ENCODE measurements at places on chromosomes 7 and 10.

GRCh38 chr7:70512761-70513160 lies 619.2 kb upstream of the GALNT17 start:
- DNase-seq, result no peak

DNA sequence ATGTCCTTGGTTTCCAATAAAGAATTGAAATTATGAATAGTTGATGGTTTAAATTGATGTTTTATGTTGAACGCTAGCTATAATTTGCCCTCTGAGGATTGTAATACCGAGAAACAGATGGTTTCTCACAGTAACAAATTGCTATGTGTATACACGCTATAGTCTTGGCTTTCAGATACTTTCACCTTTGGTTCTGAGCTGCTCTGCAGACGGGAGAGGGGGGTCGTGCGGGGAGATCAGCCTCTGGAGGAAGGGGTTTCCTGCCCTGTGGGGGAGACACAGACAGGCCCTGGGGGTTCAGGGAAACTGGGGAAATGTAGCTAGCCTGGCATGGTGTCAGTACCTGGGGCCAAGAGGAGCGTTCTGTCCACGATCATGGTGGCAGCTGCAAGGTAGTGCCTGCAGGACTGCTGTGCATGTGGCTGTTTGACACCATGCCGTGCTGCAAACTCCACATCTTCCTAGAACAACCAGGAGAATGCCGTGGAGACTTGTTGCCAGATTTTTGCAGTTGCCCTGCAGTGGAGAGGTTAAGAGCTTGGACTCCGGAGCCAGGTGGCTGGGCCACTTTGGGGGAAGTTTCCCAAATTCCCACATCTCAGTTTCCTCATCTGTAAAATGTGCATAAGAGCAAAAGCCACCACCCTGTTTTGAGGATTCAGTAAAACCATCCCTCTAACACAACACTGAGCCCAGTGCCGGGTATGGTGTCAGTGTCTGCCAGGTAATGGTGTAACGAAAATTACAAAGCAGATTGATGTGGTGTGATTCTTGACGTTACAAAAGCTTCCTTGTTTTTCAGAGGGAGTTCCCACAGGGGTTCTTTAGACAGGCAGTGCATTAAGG lies 167.9 kb downstream of the CUX1 start:
- peak; percentile 90 for DNase-seq

DNA sequence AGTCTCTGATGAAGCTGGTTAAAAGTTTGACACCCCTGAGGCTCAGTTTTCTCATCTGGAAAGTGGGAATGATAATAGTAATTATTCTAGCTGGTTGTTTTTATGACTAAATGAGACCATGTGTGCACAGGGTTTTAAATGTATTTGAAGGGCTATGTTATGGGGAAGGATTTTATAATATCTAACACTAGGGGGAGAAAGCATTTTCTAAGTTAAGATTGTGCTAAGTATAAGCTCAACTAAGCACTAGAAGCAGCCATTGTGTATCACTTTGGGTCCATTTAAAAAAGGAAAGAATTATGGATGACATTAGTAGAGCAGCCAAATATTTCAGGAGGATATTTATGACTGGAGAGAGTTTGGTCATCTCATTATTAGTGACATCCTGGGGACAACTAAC lies 49.5 kb upstream of the CREB5 start:
- no peak for DNase-seq

- no peak for DNase-seq
Observed at GRCh38 chr7:15929411-15929810, 242.9 kb upstream of the MEOX2 start.

DNA sequence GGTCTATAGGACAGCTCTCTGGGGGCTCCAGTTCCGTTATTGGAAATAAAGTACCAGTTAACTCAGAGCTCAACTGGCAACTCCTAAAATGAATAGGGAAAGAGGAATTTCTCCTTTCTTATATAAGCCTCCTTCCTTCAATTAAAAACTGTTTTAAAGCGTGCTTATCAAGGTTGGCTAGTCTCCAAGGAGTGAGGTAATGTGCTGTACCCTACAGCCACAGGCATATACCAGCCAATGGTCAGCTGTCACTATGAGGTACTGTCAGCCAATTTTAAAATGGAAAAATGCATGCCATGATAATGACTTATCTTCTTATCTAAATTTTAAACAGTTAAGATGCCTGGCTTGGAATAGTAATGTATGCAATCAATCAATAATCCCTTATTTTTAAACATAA lies 76.2 kb downstream of the PLCE1 start:
- no peak for DNase-seq

DNA sequence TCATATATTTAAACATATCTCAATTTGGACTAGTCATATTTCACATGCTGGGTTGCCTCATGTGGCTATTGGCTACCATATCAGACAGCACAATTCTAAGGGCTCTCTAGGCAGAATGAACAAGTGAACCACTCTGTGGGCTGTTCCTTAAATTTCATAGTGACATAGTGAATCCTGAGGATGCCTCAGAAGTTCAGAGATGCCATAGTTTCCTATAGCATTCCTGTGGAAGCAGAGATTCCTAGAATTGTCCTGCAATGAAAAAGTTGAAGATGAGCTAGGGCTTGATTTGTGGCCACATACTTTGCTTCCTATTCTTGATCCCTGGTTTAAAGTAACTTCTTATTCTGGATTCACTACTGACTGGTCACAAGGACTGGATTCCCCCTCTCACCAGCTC lies 35.6 kb downstream of the MKX start:
- DNase-seq, result no peak

- DNase-seq, result no peak
Observed at GRCh38 chr7:8168336-8168735, 93.6 kb downstream of the ICA1 start.

DNA sequence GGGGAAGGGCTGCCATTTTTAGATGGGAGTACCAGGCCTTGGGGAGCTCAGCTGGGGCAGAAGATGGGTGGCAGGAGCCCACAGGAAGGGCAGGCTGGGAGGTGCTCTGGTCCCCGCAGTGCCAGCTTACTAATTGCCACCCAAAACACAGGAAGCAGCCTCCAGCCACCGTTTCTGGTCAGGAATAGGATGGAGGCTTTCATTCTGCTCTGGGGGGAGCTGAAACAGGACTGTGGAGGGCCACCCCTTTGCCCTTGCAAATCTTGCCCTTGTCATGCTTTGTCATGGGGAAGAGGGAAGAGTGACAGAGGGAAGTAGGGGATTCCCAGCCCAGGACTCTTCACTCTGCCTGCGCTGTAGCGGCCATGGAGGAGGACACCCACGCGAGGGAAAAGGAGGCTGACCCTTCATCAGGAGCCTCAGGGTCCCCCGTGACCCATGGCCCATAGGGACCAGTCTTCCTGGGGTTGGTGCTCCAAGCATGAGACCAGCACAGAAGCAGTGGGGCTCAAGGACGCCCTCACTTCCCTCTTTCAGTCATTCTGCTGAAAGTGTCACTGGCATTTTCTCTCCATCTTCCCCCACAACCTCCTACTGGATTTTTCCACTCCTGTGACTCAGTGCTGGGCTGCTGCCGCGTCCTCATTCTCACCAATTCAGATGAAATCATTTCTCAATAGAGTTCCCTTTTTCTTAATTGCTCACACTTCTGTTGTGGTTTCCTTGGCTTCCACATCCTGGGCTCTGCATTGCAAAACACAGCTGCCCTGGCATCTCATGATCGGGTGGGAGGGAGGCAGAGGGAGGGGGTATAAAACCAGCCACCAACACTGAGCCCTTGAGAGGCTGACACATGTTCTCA lies 61.9 kb downstream of the MKI67 start:
- DNase-seq, result peak; percentile 84

DNA sequence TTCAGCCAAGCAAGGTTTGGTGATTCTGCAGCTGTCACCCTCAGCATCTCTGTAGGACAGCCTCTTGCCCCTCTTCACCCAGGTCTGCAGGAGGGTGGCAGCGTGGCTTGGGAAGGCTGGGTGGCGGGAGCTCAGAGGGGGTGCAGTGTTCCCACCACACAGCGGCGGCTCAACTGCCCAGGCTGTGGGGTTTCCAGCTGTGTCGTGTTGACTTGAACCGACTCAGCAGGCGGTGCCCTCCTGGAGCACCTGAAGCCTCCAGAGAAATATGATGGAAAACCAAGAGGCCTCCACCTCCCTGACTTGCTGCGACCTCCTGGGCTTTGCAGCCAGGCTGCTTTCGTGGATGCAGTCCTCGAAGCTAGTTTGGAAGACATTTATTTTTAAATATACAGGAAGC lies 68.0 kb upstream of the KLF6 start:
- no peak for DNase-seq

GRCh38 chr10:8137726-8138125 lies 83.2 kb downstream of the GATA3 start:
- no peak for DNase-seq

GRCh38 chr7:31699050-31699449 lies 12.0 kb downstream of the PPP1R17 start:
- DNase-seq, result no peak

GRCh38 chr10:1290071-1290471 lies 233.9 kb downstream of the WDR37 start:
- no peak for DNase-seq

DNA sequence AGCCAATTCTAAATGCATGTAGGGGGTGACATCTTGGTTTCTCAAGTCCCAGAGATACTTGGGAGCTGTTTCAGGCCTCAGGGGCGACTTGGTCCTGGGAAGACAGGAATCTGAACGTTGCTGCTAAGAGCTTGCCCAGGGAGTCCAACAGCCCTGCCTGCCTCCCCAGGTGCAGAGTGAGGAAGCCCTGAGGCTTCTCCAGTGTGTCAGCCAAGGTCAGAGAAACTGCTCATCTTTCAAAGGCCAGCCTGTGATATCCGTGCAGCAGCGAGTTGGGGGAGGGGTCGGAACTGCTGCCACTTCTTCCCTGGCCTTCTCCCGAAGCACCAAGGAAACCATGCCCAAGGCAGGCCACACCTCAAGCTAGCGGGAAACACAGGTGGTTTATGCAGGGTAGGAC lies 9.7 kb downstream of the GDF2 start:
- no peak for DNase-seq

DNA sequence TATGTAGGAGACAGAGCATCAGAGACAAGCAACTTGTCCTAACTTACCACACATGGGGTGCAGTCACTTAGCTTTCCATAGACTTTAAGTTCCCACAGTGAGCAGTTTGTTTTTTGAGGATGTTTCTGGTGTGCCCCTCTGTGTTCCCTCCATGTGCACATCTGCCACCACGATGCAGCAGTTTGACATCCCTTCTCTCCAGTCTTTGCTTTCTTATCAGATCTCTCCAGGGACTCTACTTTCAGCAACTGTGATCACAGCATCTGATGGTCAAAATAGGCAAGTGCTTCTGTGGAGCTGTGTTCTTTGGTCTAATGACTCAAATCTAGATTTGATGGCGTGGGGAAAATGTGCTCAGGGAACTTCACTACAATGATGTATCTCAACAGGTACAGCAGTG lies 96.5 kb upstream of the NAMPT start:
- DNase-seq, result no peak

DNA sequence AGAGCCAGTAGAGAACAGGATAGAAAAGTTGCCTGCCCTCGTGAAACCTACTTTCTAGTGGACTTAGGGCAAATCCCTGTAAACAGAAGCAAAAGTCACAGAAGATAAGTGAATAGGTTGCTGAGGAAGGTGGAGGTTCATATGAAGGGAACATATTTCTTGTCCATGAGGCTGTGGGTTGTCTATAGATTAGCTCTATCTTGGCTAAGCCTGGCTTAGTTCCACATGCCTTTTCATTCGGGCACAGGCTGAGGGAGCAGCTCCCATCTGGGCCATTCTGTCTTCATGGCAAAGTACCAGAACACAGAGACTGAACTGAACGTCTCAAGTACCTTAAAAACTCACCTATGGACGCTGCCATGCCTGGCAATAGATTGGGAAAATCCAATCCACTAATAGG lies 45.3 kb downstream of the BZW2 start:
- DNase-seq, result no peak

- no peak for DNase-seq
Observed at GRCh38 chr10:14742382-14742781, 32.3 kb downstream of the FAM107B start.

- no peak for DNase-seq
Observed at GRCh38 chr10:69505636-69506318, 54.5 kb downstream of the TSPAN15 start.

GRCh38 chr10:75350791-75351190 lies 50.8 kb downstream of the ZNF503 start:
- no peak for DNase-seq

DNA sequence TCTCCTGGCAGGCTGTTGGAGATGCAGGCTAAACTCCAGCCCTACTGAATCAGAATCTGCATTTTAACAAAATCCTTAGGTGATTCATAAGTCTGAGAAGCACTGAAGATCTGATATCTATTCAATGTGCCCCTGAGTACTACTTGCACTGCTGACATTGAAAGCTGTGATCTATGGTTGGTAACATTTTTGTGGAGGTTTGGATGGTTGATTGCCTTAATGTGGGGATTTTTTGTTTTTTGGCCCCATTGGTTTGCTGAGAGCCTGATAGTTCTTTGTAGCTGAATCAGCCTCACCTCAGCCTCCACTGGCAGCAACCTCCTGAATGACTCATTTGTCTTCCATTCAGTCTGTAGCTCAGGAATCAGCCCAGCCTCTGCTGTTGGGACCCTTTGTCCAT lies 14.7 kb upstream of the LRRN3 start:
- DNase-seq, result no peak

DNA sequence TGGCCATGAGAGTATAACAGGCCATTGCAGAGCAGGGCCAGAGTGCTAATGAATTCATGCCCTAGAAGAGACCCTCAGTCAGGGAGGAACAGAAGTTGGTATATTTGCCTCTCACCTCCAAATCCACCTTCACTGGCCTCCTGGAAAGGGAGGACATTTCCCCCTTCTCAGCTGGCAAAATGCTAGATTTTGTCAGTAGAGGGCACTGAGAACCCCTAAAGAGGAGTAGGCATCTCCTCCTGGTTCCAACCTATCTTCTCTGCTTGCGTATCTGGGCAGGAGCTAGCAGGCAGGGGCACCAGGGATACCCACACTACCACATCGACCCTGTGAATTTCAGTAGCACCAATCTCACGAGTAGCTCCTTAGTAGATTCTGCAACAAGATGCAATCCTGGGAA lies 79.8 kb upstream of the GHITM start:
- no peak for DNase-seq

- DNase-seq, result no peak
Observed at GRCh38 chr10:96339383-96339782, 19.4 kb downstream of the OPALIN start.

DNA sequence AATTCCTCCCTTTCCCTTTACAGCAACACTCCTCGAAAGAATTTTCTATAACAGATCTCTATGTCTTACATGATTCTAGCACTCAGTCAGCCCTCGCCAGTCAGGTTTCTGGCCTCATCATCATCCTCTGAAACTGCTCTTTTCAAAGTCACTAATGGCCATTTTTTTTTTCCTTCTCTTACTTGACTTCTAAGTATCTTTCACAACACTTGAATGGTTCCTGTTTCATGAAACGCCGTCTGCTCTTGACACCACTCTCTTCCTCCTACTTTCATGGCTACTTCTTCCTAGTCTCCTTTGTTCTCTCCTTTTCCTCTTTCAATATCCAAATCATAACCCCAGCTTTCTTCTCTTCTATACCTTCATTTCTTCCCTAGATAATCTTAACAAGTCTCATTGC lies 100.5 kb upstream of the NRP1 start:
- DNase-seq, result peak; percentile 33

- DNase-seq, result peak; percentile 85
Observed at GRCh38 chr10:3192856-3193635, 20.5 kb upstream of the PITRM1 start.

GRCh38 chr7:15628876-15629275 lies 57.6 kb downstream of the MEOX2 start:
- peak; percentile 50 for DNase-seq

GRCh38 chr7:130956417-130957136 lies 222.6 kb upstream of the KLF14 start:
- DNase-seq, result no peak

GRCh38 chr10:112624546-112625048 lies 177.6 kb downstream of the VTI1A start:
- DNase-seq, result no peak

GRCh38 chr7:78497728-78498427 lies 699.3 kb downstream of the PHTF2 start:
- no peak for DNase-seq
